ENCODE measurements at places on chromosomes 4 and X.

- DNase-seq: no peak
Observed at GRCh38 chr4:8176547-8177399, 18.2 kb upstream of the ABLIM2 start.

DNA sequence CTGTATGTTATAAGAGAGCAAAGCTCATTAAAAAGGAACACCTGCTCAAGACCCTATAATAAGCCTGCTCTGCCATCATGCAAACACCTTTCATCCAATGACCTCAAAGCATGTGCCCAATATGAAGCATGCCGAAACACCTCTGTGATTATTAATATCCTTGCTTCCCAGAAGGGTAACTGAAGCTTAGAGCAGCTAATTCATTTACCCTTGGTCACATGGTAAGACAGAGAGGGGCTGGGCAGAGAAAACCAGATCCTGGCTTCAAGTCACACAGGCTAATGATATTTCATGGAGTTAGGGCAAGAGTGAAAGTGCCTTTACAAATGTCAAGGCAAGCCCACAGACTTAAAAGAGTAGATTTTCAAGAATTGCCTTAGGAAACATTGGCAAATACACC, 5.6 kb downstream of the AMOT start:
- no peak for DNase-seq

- DNase-seq: no peak
Observed at GRCh38 chrX:109448282-109448938, 33.5 kb downstream of the GUCY2F start.

DNA sequence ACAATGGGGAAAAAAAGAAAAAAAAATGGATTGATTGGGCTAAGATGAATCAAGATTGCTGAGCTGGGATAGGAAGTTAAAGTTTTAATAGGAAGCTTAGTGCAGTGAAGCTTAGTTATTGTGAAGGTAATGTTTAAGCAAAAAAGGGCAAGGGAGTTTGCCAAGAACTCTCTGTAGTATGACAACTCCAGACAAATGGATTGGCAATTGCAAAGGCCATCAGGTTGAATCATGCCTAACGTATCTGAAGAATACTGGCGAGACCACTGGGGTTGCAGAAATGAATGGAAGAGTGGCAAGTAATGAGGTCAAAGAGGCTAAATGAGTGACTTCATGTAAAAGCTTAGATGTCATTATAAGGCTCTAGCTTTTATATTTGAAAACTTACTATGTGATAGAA, 1654.0 kb downstream of the PCDH7 start:
- DNase-seq: no peak

- DNase-seq: no peak
Observed at GRCh38 chrX:123481913-123482851, 250.7 kb downstream of the THOC2 start.
